ENCODE measurements at places on chromosomes 1 and 21. TPM values are rescaled to one million over a fixed set of nuclear protein-coding genes. Genes with fewer than 3 reads are reported as not detected.

DNA sequence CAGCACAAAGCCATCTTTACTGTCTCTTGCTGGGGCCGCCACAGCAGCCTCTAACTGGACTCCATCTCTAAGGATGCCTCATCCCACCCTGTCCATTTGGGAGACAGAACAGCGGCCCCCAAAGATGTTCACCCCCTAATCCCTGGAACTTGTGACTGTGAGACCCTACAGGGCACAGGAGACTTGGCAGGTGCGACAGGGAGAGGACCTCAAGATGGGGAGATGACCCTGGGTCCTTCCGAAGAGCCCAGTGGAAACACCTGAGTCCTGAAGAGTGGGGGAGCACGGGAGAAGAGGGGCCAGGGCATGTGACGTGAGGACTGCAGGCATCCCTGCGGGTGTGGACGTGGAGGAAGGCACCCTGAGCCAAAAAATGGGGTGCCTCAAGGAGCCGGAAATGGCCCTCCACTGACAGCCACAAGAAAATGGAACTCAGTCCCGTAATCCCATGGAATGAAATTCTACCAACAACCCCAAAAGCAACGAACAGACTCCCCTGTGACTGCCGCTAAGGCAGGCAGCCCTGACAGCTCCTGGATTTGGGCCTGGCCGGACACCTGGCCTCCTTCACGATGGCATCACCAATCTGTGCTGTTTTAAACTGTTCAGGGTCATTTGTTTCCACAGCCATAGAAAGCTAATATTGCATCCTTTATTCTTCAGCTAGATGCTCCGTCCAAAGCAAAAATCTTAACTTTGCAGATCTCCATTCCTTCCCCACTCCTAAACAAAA, 34.0 kb downstream of the C2CD2 start:
- no peak for DNase-seq

The KLHDC7A gene
- polyA plus RNA-seq: not detected

The BARHL2 gene
- polyA plus RNA-seq: not detected

DNA sequence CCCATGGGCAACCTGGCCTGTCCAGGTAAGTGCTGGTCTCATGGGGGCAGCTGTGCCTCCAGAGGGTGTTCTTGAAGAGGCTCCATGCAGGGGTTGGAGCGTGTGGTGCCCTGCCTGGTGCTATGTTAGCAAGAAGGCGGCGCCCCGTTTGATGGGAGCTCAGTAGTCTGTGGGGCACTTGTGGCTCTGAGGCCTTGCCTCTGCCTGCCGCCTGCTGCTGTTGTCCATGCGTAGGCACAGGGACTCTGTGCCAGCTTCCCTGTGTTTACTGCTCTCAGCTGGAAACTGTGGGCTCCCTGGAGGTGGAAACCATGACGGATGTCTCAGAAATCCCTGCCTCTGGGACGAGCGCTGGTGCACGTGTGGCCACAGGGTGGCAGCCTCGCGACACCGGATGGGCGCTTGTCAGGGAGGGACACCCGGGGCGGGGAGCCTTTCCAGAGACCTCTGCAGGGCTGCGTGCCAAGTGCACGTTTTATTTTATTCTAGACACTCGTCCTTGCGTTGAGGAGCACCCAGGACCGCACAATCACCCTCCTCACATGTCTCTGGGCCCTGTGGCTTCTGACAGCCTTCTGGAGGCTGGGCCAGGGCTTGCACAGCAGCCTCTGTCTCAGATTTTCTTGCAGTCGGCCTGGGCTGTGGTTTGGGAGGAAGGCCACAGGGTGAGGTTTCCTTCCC, 27.1 kb downstream of the SNAP47 start:
- peak; percentile 87 for DNase-seq

DNA sequence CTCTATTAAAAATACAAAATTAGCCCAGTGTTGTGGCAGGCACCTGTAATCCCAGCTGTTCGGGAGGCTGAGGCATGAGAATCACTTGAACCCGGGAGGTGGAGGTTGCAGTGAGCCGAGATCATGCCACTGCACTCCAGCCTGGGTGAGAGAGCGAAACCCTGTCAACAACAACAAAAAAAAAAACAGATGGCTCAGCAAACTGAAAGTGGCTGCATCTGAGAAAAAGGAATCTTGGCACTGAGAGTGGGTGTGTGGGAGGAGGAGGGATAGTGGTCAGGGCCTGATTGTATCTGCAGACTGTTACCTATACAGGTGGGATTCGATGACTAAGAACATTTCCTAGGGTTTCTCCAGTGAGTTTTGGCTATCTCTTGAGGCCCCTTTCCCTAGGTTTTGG, 122.2 kb upstream of the BARHL2 start:
- no peak for DNase-seq

DNA sequence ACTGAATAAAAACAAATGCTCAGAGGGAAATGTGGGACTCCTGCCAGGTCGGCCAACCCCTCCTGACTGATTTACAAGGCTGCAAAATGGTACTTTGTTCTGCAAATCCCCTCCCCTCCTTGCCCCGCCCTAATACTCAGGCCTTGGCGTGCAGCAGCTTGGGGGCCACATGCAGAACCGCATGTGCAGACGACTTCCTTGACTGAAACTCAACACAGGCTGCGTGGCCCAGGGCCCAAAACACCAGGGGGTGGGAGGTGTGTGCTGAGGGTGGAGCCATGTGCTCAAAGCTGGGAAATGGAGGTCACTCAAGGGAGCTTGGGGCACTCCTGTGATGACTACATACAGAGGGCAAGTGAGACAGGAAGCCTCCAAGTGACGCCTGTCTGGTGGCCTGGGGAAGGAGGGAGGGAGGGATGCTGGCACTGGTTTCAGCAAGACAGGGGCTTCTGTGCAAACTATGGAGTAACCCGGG, 87.2 kb downstream of the MRPL37 start:
- DNase-seq: peak; percentile 55

Data from immature natural killer cell (primary cell).